ENCODE measurements at places on chromosomes 1 and 21.

GRCh38 chr1:119114786-119115185 lies 25.7 kb downstream of the WARS2 start:
- DNase-seq, result no peak

- no peak for DNase-seq
Measured at GRCh38 chr1:53462769-53463501, 3.7 kb downstream of the DMRTB1 start.

- no peak for DNase-seq
Measured at GRCh38 chr21:27423038-27423437, 456.1 kb upstream of the ADAMTS5 start.

DNA sequence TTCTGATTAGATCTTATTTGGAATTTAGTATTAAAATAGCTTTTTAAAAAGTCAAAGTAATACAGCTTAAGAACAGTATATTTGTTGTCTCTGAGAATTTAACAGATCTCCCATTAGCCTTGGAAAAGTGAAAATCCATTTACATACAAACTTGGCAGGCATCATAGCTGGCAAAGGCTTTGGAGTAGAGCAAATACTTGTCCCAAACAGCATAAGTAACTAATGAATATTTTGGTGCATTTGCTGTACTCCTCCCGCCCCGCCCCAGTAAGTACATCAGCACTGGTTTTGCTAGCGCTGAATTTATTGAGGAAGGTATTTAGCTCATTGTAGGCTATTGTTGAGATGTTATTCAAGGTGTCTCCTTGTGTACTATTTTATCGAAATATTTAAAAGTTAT lies 417.7 kb upstream of the KAZN start:
- no peak for DNase-seq

- no peak for DNase-seq
Measured at GRCh38 chr1:202275061-202275770, 66.5 kb downstream of the UBE2T start.

GRCh38 chr1:36457691-36458090 lies 6.5 kb downstream of the MRPS15 start:
- no peak for DNase-seq

DNA sequence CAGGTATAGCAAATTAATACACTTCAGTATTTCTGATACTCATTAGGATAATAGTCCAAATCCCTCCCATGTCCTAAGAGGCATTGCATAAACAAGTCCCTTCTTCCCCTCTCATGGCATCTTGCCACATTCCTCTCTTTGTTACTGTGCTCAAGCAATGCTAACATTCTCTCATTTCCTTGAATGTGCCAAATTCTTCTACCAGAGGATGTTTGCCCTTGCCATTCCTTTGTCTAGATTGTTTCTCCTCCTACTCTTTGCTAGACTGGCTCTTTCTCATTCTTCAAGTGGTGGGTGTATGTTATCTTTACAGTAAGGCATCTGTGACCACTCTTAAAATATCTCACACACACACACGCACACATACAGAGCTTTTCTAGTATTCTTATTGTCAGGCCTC lies 621.0 kb upstream of the CXADR start:
- no peak for DNase-seq

- DNase-seq, result no peak
Measured at GRCh38 chr1:222225316-222225691, 322.6 kb downstream of the HHIPL2 start.

- DNase-seq, result no peak
Measured at GRCh38 chr1:29523576-29523975, 287.3 kb downstream of the PTPRU start.

DNA sequence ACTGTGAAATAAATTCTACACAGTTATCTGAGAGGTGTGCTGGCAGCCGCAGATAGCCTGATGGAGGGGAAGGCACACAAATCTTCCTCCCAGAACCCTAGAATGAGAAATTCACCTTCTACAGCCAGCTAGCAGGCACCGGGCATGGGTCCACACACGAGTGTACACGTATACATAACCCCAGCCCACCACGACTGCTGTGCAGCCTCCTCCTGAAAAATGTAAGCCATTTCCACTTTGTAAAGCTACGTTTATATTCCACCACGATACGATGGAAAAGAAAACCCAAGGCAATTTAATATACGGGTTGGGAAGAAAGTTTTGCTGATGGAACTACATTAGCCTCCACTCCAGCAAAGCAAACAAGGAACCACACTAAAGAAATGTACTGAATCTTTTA lies 1.8 kb downstream of the BTG3 start:
- no peak for DNase-seq

- no peak for DNase-seq
Measured at GRCh38 chr1:39324888-39325287, 120.4 kb downstream of the MACF1 start.

- DNase-seq, result no peak
Measured at GRCh38 chr1:202540448-202540847, 169.8 kb downstream of the SYT2 start.

DNA sequence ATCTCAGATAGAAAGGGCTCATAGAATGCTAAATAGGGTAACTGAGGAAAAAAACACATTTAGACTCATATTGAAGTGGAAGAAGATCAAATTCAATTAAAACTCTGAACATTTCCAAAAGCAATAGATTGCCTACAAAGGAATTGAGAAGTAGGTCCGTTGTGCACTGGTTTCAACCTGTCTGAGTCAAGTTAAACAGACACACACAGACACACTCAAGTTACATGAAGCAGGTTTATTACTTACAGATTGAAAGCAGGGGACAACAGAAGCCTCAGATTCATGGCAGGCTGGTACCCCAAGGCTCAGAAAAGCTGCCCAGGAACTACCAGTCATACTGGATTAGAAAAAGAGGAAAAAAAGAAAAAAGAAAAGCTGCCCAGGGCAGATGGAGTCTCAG lies 20.7 kb upstream of the S100A2 start:
- no peak for DNase-seq

GRCh38 chr1:227059076-227059475 lies 119.0 kb downstream of the COQ8A start:
- DNase-seq, result no peak

- DNase-seq, result no peak
Measured at GRCh38 chr1:156115514-156116374, 1.2 kb downstream of the LMNA start.

GRCh38 chr21:40507978-40508377 lies 339.0 kb downstream of the DSCAM start:
- DNase-seq, result no peak

DNA sequence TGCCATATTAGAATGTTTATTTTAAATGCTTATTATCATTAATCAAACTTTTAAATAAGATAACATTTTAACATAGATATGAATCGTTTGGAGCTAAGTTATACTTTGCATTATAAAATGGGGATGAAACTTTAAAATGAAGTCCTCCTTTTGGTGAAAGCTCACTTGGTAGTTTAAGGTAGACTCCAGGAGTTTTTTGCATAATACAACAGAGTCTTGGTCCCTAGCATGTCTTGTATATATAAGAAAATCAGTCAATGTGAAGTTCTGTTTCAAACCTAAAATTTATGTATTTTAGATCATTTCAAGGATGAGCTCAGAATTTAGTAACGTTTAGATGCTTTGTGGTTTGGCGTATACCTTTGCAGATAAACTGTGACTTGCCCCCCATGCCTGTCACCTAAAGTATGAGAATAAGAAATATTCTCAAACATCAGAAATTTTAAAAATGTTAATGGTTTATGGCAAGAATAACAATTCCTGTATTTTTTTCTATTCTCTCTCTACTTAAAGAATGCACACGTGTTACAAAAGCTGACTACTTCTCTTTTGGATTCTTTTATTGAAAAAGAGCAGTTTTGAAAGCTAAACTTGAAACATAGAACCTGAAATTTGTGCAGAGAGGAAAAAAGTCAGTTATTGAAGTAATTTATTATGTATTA lies 3.8 kb downstream of the NFIA start:
- no peak for DNase-seq

GRCh38 chr1:50970931-50971582 lies 1.0 kb downstream of the CDKN2C start:
- no peak for DNase-seq

- DNase-seq, result no peak
Measured at GRCh38 chr1:21320410-21321108, 30.3 kb upstream of the ECE1 start.

DNA sequence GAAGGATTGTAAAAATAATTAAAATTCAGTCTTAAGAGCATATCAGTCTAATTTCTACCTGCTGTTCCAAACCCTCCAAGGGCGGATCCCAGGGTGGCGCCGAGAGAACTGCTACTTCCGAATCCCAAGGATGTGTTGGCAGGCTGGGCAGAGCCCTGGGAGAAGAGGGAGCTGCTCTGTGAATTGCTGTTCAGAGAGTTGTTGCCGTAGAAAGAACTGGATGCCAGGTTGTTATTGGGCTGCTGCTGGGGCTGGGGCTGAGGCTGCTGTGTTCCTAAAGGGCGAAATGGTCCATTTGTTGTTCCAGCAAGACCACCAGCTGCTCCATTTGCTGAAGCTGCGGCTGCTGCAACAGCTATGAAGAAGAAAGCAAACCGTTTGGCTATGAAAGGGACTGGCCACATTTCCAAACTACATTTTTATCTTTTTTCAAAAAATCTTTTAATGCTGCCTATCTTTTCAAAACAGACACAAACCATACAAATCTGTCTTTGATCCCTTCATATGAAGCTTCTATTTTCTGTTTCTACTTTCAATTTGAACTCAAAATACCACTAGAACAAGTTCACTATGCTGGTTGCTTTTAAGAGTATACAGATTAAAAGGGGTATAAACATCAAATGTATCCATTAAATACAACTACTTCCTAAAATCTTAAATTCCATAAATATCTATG lies 57.5 kb upstream of the SDC3 start:
- no peak for DNase-seq

GRCh38 chr1:24745711-24746413 lies 615 bp downstream of the CLIC4 start:
- DNase-seq, result no peak

DNA sequence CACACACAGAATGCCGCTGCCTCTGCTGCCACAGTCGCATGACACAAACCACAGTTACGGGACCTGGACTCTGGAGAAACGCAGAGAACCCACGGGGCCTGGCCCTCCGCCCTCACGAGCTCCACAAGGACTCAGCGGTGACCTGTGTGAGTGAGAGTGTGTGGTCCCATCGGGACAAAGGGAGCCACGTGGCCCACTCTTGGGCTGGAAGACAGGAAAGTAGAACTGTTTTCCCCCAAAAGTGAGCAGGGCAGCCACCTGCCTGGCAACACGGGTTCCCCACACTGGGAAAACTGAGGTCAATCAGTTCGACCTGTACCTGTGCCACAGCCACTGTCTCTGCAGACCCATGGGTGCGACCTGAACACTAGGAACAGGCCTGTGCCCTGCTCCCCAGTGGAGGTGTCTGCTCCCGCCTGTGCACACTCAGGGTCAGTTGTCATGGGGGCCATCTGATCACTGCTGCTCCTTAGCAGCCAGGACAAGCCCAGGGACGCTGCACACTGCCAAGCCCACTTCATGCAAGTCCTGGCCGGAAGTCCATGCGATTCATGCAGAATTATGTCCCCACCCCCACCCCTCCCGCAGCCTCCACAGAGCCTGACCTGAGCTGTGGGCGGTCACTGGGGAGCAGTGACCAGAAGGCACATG lies 54.4 kb upstream of the ADARB1 start:
- DNase-seq, result no peak

- DNase-seq, result no peak
Measured at GRCh38 chr1:211738096-211738690, 62.8 kb upstream of the NEK2 start.

GRCh38 chr21:37446552-37446951 lies 80.0 kb downstream of the DYRK1A start:
- DNase-seq, result no peak

- DNase-seq, result no peak
Measured at GRCh38 chr1:7476861-7477547, 294.1 kb upstream of the VAMP3 start.

DNA sequence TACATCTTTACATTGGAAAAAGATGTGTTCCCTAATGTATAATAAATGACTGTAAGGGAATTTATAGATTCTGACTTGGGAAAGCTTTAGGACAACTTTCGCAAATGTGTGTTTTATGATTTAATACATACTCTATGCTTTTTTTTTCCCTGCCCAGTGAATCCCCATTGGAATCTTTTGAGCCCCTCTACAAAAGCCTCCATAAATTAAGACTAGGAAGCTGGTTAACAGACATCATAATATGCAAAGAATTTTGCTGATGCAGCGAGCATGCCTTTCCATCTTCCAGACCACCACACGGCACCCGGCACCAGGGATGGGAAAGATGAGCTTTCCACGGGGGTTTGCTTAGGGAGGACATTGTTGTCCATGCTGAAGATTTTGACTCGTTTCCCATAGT lies 156.1 kb upstream of the IVNS1ABP start:
- no peak for DNase-seq

GRCh38 chr1:209433649-209434031 lies 149.9 kb upstream of the CAMK1G start:
- no peak for DNase-seq

DNA sequence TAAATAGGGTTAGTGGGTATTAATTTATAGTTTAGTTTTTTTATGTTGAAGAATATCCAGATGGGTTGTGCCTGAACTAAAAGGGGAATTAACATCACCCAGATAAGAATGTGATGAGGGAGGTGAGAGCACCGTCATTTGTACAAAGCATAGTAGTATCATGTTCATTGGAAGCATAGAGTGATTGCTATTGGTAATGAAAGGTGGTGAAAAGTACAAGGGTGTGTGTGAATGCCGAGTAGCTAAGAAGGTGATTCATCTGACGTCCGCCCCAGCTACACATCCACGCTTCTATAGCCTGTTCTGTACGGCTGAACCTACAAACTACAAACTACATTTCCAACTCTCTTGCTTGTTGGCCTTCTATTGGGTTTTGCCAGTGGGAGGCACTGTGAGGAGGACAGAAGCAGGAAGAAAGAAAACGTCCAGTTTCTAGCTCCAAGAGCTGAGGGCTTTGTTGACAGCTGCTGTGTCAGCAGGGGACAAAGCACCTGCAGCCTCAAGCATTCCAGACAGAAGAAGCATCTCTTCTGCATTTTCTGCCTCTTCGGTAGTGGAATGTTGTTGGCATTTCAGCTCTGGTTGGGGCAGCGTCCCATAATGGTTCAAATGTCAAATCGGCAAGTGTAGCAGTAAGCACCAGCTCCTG lies 404.8 kb downstream of the KCTD3 start:
- DNase-seq, result no peak

DNA sequence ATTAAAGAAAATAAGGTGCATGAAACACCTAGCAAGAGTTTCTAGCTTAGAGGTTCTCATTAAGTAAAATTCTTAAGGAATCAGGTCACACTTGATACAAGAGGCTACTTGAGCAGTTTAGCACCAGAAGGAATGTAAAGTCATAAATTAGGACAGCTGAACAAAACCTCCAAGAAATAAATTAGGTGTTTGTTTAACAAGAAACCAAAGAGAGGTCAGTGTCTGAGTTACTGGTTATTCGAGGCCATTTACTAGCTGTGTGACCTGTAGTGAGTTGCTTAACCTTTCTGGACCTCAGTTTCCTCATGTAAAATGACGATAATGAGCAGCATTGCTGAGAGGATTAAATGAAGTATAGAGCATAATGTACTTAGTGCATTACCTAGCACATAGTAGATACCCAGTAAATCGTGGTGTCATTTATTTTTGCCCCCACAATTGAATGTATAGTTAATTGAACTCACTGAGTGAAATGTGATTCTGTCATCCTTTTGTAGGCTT lies 908 bp upstream of the ELK4 start:
- no peak for DNase-seq

Measured in stimulated activated CD8-positive, alpha-beta memory T cell treated with anti-CD3 and anti-CD28 coated beads, Interleukin-4, amount 100 ng/mL, for 4 hours (primary cell).